Chondrocyte (in vitro differentiated cells): ENCODE measurements at places on chromosomes 16 and 17. TPM values are rescaled to one million over a fixed set of nuclear protein-coding genes. Genes with fewer than 3 reads are reported as not detected.

The RNU2-1 gene
- total RNA-seq, result 2,934 to 3,390 TPM (median 3,124 TPM) in 3 replicates

The GUCY2D gene
- total RNA-seq, result not detected in 3 replicates

The TBC1D3H gene
- not detected in 3 replicates for total RNA-seq

The GP2 gene
- not detected in 3 replicates for total RNA-seq

The SYT17 gene
- 0.46 to 0.97 TPM (median 0.60 TPM) in 3 replicates for total RNA-seq

The KRTAP9-4 gene
- not detected in 3 replicates for total RNA-seq

The ABCA9 gene
- total RNA-seq, result 0.05 to 0.38 TPM (median 0.29 TPM) in 3 replicates

The TBC1D3B gene
- total RNA-seq, result 4.6 to 8.4 TPM (median 6.2 TPM) in 3 replicates

The ALOX12 gene
- not detected in 3 replicates for total RNA-seq

DNA sequence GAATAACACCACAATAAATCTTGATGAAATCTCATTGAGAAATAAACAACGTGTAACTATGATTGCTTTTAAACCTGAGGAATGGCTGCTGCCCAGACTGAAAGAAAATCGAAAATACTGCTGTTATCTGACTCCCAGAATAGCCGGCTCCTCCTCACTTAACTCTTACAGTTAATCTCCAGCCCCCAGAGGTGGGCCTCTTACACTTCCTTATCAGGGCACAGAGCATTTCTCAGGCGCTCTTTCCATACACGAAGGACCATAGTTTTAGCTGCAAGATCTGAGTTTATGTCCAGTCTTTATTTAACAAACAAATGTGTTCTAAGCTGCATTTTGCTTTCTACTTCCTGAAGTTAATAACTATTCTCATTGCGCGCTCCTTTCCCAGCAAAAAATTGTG lies 206.9 kb downstream of the MAP2K4 start:
- no peak overlapping the region for H3K4me3 ChIP-seq
- H3K4me1 ChIP-seq, result peaks cover 52% of the 10 kb centered on the region
- no peak for DNase-seq
- H3K27ac ChIP-seq, result peak overlapping the region; percentile 74

- H3K4me3 ChIP-seq, result no peak overlapping the region
- DNase-seq, result no peak
- H3K27ac ChIP-seq, result peak overlapping the region; percentile 50
- no peaks in the 10 kb centered on the region for H3K27me3 ChIP-seq
Observed at GRCh38 chr16:53159781-53160436, 105.1 kb downstream of the CHD9 start.

GRCh38 chr16:2507665-2508064 lies 6.1 kb upstream of the ATP6V0C start:
- no peak overlapping the region for H3K4me3 ChIP-seq
- no peaks in the 10 kb centered on the region for H3K27me3 ChIP-seq
- H3K36me3 ChIP-seq, result no peaks in the 10 kb centered on the region
- no peak for DNase-seq
- peaks cover 4% of the 10 kb centered on the region for H3K4me1 ChIP-seq

DNA sequence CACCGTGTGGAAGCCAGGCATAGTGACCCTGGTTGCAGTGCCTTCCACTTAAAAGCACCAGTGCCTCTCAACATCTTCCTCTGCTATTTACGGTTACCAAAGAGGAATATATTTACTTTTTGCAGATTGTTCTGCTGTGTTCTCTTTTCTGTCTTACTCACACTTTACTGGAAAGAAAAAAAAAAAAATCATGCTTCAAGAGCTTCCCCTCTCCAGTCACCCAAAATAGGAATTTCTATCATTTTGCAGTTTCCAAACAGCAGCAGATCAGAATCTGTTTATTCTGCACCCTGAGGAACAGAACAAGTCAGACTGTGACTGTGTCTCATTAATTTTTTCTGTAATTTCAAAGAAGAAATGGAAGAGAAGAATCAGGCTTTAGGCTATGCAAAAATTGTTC lies 96.1 kb downstream of the KCNJ2 start:
- H3K4me1 ChIP-seq, result no peaks in the 10 kb centered on the region
- no peak overlapping the region for H3K27ac ChIP-seq
- H3K27me3 ChIP-seq, result no peaks in the 10 kb centered on the region
- no peak overlapping the region for H3K4me3 ChIP-seq
- DNase-seq, result no peak

DNA sequence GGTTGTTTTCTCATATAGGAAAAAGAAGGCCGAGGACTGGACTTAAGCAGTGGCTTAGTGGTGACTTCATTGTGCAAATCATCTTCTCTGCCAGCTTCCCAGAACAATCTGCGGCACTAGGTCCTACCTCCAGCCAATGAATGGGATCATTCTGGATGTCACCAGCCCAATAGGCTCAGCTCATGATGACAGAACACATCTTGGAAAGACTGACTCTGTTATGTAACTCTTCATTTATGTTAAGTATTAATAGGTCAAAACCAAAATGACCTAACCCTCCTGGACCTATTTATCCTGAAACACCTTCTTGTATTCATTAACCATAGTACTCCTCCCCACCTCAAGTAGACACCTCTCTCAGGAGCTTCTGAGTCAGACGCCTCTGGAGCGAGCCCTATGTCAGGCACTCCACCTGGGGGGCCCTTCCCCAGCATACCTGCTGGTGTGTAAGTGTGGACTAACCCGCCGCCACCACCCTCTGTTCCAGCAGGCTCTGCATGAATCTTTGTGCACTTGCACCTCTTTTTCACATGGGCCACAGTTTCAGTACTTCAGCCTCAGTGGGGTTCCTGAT lies 7.2 kb downstream of the ARL2BP start:
- H3K27ac ChIP-seq, result no peak overlapping the region
- DNase-seq, result peak; percentile 84
- H3K27me3 ChIP-seq, result no peaks in the 10 kb centered on the region
- H3K4me1 ChIP-seq, result no peaks in the 10 kb centered on the region

DNA sequence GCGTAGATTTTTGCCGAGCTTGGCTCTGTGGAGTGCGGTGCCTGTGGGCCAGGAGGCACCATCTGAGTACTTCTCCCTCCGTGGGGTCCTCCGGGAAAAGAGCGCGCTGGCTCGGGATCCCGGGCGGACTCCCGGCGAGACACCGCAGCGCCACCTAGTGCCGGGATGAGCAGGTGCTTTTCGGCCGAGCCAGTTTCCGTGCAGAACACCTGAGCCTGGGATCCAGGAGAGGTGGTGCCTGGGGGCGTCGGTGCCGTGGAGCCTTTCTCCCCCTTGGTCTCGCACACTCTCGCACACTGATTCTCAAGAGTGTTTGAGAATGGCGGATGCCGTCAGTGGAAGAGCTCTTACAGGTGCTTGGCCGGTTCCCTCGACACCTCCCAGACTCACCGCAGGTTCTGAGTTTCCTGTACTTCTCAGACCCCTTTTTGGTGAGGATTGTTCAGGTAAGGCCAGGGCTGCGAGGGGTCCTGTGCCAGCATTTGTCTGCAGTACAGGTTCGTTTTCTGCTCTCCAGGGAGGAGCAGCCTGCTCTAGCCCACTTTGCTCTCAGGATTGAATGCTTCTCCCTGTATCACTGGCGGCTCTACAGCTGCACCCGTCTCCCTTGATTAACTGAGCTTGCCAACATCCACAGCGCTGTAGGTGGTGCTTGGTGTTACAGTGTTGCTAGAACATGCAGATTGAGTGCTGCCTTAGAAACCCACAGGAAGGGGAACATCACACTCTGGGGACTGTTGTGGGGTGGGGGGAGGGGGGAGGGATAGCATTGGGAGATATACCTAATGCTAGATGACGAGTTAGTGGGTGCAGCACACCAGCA lies 23.3 kb downstream of the TBCD start:
- peaks cover 3% of the 10 kb centered on the region for H3K36me3 ChIP-seq
- H3K4me1 ChIP-seq, result peaks cover 8% of the 10 kb centered on the region
- no peaks in the 10 kb centered on the region for H3K27me3 ChIP-seq
- H3K4me3 ChIP-seq, result no peak overlapping the region

DNA sequence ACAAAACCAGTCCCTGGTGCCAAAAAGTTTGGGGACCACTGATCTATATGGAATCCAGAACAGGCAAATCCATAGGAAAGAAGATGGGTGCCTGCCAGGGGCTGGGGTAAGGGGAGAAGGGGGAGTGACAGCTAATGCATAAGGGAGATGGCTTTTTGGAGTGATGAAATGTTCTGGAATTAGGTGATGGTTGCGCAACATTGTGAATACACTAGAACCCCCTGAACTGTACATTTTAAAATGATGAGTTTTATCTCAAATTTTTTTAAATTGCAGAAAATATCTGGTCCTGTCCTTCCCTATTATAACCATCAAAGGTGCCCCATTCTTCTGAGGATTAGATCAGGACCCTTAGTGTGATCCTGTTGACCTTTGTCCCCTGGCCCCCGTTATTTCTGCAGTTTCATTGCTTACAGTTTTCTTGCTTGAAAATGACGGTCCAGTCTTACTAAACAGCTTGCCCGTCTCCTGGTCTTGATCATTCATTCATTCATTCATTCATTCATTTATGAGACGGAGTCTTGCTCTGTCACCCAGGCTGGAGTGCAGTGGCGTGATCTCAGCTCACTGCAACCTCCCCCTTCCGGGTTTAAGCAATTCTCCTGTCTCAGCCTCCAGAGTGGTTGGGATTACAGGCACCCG lies 4.6 kb downstream of the BCO1 start:
- no peaks in the 10 kb centered on the region for H3K36me3 ChIP-seq
- H3K4me3 ChIP-seq, result no peak overlapping the region
- H3K27me3 ChIP-seq, result peaks cover 9% of the 10 kb centered on the region
- H3K4me1 ChIP-seq, result peaks cover 7% of the 10 kb centered on the region
- DNase-seq, result no peak

GRCh38 chr16:19710191-19710908 lies 7.7 kb downstream of the KNOP1 start:
- no peak overlapping the region for H3K4me3 ChIP-seq
- DNase-seq, result no peak
- H3K27ac ChIP-seq, result no peak overlapping the region
- peaks cover 17% of the 10 kb centered on the region for H3K36me3 ChIP-seq

GRCh38 chr16:52466994-52467393 lies 79.9 kb downstream of the TOX3 start:
- no peak overlapping the region for H3K4me3 ChIP-seq
- H3K36me3 ChIP-seq, result no peaks in the 10 kb centered on the region
- no peak overlapping the region for H3K27ac ChIP-seq
- H3K27me3 ChIP-seq, result no peaks in the 10 kb centered on the region
- no peak for DNase-seq

DNA sequence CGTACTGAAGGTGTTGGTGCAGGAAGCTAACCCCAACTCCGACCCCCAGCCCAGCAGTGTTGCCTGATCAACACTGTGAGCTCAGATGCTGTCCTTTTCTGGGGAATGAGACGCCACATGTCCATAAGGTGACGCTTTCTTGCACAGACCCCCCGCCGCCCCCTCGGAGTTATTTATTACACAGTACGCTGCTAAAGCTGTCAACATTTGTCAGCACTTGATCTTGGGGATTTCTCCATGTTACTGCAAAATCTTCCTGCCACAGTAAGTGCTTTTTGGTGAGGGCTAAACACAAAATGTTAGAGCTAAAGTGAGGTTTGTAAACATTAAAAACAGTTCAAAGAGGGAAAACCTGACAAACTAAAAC lies 15.9 kb downstream of the CMTM3 start:
- peak overlapping the region; percentile 43 for H3K27ac ChIP-seq
- no peaks in the 10 kb centered on the region for H3K27me3 ChIP-seq
- H3K4me3 ChIP-seq, result no peak overlapping the region
- no peak for DNase-seq
- peaks cover 6% of the 10 kb centered on the region for H3K36me3 ChIP-seq

- DNase-seq, result no peak
- no peaks in the 10 kb centered on the region for H3K36me3 ChIP-seq
- no peaks in the 10 kb centered on the region for H3K4me1 ChIP-seq
Observed at GRCh38 chr17:10857976-10858375, 20.1 kb upstream of the PIRT start.

DNA sequence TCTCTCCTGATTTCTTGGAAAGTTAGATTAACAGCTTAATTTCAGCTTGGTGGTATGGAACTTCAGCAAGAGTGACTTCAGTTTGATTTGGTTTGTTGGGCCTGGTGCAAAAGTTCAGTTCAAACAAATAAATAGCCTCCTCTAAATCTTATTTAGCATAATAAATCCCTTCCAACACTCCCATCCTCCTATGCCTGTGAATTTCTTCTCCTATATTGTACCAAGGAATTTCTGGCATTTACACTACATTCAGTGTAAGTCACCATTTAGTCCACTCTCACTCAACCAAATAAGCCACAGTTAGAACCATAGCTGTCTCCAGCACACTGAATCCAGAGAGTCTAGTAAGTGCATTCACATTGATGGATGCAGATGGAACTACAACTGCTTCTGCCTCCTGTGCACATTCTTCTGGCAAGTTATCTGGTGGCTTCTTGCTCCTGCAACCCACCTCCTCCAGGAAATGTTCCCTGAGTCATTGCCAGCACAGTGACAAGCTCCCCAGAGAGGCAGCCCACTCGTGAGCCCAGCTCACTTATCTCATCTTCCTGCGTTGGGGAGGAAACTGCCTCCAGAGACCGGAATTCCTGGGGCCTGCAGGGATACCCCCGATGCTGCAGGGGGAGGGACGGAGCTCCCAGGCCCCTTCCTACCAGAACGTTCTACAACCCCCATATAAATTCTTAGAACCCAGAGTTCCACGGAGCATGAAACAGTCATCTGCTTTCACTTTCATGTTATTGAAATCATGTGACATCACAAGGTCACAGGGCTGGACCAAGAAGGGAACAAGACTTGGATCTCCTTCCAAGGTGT lies 318.3 kb downstream of the PHKB start:
- no peak overlapping the region for H3K27ac ChIP-seq
- H3K4me1 ChIP-seq, result peaks cover 8% of the 10 kb centered on the region
- H3K36me3 ChIP-seq, result no peaks in the 10 kb centered on the region

- peak overlapping the region; percentile 55 for H3K27ac ChIP-seq
- no peak overlapping the region for H3K4me3 ChIP-seq
- no peaks in the 10 kb centered on the region for H3K27me3 ChIP-seq
- H3K36me3 ChIP-seq, result no peaks in the 10 kb centered on the region
- DNase-seq, result no peak
Observed at GRCh38 chr17:71633391-71633849, 487.4 kb upstream of the SOX9 start.
